Esophagus muscularis mucosa (tissue), 4 donors: ENCODE measurements at places on chromosomes 16 and 17.

- no peak for DNase-seq
Measured at GRCh38 chr16:78664811-78665772, 565.6 kb downstream of the WWOX start.

GRCh38 chr17:237406-237955 lies 56.0 kb upstream of the DOC2B start:
- no peak for DNase-seq

GRCh38 chr17:69424287-69425041 lies 10.0 kb downstream of the MAP2K6 start:
- DNase-seq = no peak

- no peak for DNase-seq
Measured at GRCh38 chr17:65774787-65775186, 213.3 kb upstream of the AXIN2 start.

GRCh38 chr16:29790949-29791844 lies 646 bp downstream of the KIF22 start:
- no peak for DNase-seq

DNA sequence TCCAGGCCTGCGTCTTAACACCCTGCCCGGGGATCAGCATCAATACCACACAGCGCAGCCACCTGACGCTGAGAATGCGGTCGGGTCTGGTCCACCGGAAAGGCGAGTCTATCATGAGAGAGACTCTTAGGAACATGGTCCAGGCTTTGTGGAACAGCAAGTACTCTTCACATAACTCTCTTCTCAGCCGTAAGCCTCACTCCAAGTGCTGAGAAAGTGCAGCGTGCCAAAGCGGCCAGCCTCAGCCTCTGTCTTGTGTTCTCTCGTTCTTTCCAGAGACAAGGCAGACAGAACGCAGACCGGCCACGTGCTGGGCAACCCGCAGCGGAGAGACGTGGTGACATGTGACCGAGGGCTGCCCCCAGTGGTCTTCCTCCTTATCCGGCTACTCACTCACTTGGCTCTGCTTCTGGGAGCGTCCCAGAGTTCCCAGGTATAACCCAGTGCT lies 34.4 kb upstream of the ENDOV start:
- DNase-seq = no peak
